CD4-positive, CD25-positive, alpha-beta regulatory T cell (primary cell): ENCODE measurements at places on chromosomes 16 and 17. TPM values are rescaled to one million over a fixed set of nuclear protein-coding genes. Genes with fewer than 3 reads are reported as not detected.

Gene TBX4
- not detected for total RNA-seq

Gene ANKFN1
- not detected for total RNA-seq

Gene IRX5
- 0.15 TPM for total RNA-seq

Gene KCNJ16
- total RNA-seq, result not detected

Gene BRD7
- total RNA-seq, result 88.6 TPM

Gene CACNA1G
- 0.05 TPM for total RNA-seq

Gene FA2H
- 1.8 TPM for total RNA-seq

DNA sequence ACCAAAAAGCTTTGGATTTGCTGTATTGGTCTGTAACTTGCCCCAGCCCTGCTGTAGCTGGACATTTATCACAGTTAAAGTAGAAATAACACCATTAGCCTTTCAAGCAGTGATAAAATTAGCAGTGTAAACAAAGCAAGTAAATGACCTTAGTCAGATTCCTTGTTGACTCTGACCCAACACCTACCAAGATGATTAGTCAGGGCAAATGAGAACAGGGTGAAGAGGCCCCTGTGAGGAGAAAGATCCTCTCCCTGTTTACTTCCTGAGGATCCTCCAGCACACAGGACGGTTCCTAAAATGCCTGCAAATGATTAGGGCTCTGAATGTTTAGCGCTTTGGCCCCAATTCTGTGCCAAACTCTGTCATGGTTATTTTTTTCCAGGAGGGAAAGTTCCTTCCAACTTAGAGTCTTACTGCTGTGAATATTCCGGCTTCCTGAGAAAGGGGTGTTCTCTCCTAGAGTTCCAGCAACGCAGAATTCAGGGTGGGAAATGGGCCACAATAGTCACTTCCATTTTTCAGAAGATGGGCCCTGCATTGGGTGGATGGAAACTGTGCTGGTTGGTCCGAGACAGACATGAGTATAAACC is 259.0 kb upstream of the MYOCD start:
- H3K4me1 ChIP-seq, result no peaks in the 10 kb centered on the region
- H3K36me3 ChIP-seq, result no peaks in the 10 kb centered on the region
- DNase-seq, result no peak
- H3K27me3 ChIP-seq, result no peaks in the 10 kb centered on the region
- H3K27ac ChIP-seq, result no peak overlapping the region

GRCh38 chr16:69057400-69058378 is 47.8 kb upstream of the HAS3 start:
- no peaks in the 10 kb centered on the region for H3K4me1 ChIP-seq
- H3K4me3 ChIP-seq, result no peak overlapping the region
- DNase-seq, result no peak
- no peak overlapping the region for H3K27ac ChIP-seq

DNA sequence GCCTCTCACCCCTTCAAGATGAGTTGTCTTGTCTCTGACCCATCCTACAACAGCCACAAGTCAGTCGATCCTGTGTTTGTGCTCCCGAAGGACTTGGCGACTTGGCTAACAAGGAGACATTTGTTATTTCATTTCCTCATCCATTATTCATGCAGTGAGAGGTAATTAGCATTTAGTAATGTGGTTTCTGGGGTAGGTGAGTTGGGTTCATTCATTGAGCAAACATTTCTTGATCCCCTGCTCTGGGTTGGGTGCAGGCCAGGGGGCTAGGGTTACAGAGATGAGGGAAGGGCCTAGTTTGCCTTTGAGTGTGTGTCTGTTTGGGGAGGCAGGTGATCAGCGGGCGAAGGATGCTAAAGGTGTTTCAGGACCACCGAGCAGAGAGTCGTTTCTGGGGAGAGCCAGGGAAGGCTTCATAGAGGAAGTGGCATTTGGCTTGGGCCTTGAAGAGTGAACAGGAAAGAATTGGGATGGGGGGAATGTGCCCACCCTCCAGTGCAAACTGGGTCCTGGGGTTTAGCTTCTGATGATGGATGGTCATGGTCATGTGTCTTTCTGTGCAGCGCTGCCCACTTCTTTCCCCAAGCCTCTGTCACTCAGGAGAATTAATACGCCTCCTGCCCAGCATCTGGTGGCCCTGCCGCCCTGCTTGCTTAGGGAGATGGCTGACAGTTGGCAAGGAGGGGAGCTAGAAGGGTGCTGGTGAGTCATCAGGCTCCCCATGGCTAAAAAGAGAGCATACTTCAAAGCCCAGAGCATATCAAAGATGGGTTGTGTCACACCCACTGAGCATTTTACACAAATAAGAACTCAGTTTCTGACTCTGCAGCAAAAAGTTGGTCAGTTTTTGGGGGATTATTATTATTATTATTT is 38.5 kb downstream of the MSI2 start:
- H3K27ac ChIP-seq, result no peak overlapping the region
- no peaks in the 10 kb centered on the region for H3K27me3 ChIP-seq
- peaks cover 15% of the 10 kb centered on the region for H3K4me1 ChIP-seq

DNA sequence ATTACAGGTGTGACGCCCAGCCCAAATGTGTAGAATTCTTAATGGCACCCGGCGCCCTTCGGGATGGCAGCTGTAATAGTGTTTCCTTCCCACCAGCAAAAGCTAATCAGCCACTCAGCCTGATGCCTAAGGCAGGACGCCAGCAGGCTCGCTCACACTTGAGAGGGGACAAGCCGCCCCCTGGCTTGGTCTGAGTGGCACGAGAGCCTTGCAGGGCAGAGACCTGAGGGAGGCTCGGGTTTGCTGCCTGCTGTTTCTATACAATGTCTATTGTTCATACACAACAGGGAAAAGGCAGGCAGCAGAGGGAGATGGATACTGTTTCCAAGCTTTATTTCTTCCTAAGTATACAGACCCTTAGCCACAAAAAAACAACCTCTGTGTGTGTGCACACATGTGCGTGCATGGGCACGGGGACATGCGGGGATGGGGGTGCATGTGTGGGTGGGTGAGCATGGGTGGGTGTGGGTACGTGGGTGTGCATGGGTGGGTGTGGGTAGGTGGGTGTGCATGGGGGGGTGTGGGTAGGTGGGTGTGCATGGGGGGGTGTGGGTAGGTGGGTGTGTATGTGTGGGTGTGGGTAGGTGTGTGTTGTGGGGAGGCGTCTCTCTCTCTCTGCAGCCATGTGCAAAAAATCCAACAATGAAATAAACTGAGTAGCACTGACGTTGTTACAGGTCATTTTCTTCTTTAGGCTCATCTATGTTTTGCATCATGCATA is 10.0 kb downstream of the SLC38A8 start:
- H3K36me3 ChIP-seq, result no peaks in the 10 kb centered on the region
- no peak overlapping the region for H3K4me3 ChIP-seq
- H3K27ac ChIP-seq, result no peak overlapping the region
- DNase-seq, result no peak
- no peaks in the 10 kb centered on the region for H3K27me3 ChIP-seq
